Activated T-cell treated with anti-CD3 and anti-CD28 coated beads, Interleukin-2, amount 50 U/mL, for 72 hours (primary cell): ENCODE measurements at places on chromosomes 5 and 9. TPM values are rescaled to one million over a fixed set of nuclear protein-coding genes. Genes with fewer than 3 reads are reported as not detected.

DNA sequence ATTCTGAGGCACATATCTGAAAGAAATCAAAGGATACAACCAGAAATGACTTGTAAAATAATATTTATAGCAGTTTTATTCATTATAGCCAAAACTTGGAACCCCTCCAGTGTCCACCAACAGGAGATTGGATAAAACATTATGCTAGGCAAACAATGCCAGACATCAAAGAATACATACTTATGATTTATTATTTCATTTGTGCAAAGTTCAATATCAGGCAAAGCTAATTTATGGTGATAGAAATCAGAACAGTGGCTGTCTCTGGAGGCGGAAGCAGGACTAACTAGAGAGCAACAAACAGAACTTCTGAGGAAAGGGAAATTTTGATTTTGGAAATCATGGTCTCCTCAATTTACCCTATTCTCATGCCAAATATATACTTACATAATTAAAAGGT is 193.1 kb downstream of the ICE1 start:
- DNase-seq = no peak

DNA sequence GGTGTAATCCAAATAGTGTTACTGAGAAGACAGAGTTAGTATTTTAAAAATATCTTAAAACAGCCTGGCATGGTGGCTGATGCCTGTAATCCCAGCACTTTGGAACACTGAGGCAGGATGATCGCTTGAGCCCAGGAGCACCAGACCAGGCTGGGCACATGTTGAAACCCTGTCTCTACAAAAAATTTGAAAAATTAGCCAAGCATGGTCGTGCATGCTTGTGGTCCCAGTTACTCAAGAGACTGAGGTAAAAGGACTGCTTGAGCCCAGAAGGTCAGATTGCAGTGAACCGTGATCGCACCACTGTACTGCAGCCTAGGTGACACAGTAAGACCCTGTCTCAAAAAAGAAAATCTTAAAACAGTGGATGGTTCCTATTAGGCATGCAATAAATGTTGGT is 12.4 kb downstream of the IFNA1 start:
- DNase-seq = no peak

GRCh38 chr5:112930082-112930344 is 8.0 kb upstream of the REEP5 start:
- no peak for DNase-seq

- no peak for DNase-seq
These were observed 14.4 kb upstream of the CDC20B start for GRCh38 chr5:55187370-55187769.

DNA sequence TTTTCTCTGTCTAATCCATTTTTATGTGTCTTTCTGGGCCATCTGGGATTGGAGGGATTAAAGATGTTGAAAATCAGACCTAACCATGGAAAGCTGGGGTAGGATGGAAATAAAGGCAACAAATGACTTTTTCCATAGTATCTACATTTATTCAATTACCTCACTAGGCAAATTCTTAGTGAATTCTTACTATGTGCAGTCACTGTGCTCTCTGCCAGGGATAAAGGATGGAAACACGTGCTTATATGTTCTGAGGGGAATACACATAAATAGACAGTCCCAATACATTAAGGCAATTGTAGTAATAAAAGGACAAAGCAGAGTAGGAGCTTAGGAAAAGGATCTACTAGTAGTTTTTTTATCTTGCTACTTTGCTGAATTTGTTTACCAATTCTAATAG is 214.2 kb downstream of the PRR16 start:
- DNase-seq = no peak

GRCh38 chr9:2014696-2015580 is at the start of gene SMARCA2:
Gene SMARCA2, plus strand, starts transcription at chr9:2015347. Its CDS starts 13,676 bp downstream, at chr9:2029023.
- DNase-seq = peak; percentile 98

GRCh38 chr5:118529361-118530144 is 458.8 kb downstream of the DTWD2 start:
- no peak for DNase-seq

Gene PKD2L2
- total RNA-seq = not detected

Gene MYORG
- total RNA-seq = 1.7 TPM

Gene ANKRD31
- total RNA-seq = 0.65 TPM

Gene JAKMIP2
- total RNA-seq = 6.3 TPM

Gene INSL6
- not detected for total RNA-seq

Gene TAL2
- not detected for total RNA-seq
